ENCODE measurements at places on chromosomes 2 and 18.

DNA sequence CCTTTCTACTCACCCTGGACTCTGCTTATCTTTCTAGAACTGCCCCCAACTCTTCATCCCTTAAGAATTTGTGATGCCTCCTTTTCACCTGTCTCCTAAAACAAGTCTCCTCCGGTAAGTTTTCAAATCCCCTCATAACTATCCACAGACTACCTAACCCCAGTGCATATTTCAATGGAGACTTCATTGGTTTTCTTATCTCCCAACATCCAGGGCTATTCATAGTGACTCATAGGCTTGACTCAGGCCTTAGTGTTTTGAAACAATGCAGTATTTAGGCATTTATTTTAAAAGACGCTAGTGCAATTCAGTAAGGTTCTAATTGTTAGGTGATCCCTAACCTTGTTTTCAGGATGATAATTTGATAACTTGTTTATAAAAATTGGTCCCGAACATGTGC is 399.2 kb downstream of the CPS1 start:
- DNase-seq, result no peak

GRCh38 chr2:205702576-205702975 is 20.3 kb downstream of the NRP2 start:
- no peak for DNase-seq

- DNase-seq, result no peak
Measured at GRCh38 chr2:44748-45341, 1.5 kb downstream of the FAM110C start.

GRCh38 chr2:43269074-43269572 is 42.7 kb upstream of the ZFP36L2 start:
- no peak for DNase-seq

- no peak for DNase-seq
Measured at GRCh38 chr18:43596105-43596712, 318.9 kb upstream of the SYT4 start.

DNA sequence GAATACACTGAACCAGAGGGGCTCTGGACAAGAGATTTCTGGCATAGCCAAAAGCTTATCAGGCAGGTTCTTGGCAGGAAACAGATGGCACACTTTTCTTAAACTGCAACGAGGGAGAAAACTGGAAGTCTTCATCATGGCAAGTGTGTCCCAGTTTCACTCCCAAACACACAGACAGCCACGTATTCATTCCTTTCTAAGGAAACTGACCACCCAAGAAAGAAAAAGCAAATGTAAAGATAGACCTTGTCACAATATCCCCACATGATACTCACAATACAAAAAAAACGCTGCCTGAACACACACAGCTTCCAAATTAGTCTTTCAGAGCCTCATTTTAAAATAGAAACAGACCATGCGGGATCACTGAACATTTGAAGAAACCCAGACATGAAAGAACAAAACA is 40.6 kb upstream of the RTTN start:
- no peak for DNase-seq

GRCh38 chr2:238104226-238104690 is 4.1 kb downstream of the ESPNL start:
- no peak for DNase-seq

DNA sequence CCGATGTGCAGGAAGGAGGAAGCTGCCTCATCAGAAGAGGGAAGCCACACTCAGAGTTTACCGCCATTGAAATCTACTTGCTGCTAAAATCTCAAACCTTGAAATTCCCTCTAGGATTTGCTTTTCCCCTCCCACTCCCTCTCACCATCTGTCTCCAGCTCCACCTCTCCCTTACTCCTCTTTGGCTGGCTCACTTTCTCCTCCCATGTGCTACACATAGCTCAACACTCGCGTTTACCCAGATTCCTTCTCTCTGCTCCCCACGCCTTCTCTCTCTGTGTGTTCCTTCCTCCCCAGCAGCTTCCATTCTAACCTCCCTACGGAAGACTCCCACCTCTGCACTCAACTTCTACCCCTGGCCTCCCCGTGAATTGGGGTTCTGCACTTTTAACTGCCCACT is 143.1 kb downstream of the DNER start:
- no peak for DNase-seq

- DNase-seq, result no peak
Measured at GRCh38 chr2:46805401-46805951, 110.1 kb downstream of the MCFD2 start.

GRCh38 chr2:161232571-161232970 is 72.3 kb downstream of the TANK start:
- no peak for DNase-seq

- DNase-seq, result no peak
Measured at GRCh38 chr2:241033336-241033987, 35.0 kb downstream of the SNED1 start.

- DNase-seq, result no peak
Measured at GRCh38 chr2:36329746-36330472, 25.7 kb upstream of the CRIM1 start.

DNA sequence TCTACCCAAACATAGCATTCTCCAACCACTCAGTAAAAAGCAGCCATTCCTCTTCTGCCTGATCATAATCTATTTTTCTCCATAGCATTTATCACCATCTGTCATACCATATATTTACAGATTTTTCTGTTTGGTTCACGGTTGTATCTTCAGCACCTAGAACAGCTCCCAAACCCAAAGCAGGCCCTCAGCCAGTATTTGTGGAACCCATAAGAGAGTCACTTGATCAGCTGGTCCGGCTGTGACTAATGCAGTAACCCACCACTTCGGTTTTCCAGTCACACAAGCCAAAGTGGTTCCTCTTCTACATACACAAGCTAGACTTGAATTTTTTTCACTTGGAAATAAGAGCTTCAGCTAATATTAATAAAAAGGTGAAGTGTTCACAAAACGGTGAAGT is 511.6 kb upstream of the CELF4 start:
- no peak for DNase-seq

GRCh38 chr2:170968205-170969003 is 39.4 kb downstream of the GORASP2 start:
- no peak for DNase-seq

DNA sequence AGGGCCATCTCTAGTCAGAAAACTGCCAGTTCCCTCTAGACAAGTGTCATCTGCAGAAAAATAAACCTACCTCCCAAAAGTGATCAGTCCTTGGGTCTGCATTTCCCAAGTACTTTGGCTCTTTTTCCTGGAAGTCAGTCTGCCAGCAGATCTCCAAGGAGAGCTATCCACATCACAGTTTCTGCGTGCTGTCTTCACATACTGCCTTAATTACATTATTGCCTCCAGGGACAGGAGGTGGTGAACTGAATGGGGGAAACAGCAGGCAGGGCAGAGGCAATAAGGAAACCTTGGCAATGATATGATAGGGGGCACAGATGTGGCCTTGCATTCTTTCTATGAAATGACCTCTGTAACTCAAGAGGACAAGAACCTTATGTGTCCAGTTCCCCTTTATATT is 105.9 kb upstream of the SIX2 start:
- DNase-seq, result no peak

DNA sequence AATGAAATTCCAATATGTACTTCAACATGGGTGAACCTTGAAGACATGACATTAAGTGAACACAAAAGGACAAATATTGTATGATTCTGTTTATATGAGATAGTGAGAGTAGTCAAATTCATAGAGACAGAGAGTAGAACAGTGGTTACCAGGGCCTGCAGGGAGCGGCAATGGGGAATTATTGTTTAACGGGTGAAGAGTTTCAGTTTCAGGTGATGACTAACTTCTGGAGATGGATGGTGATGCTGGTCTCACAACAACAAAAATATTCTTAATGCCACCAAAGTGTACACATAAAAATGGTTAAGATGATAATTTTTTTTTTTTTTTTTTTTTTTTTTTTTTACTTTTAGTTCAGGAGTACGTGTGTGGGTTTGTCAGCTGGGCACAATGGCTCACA is 109.4 kb upstream of the TMEM200C start:
- DNase-seq, result no peak

GRCh38 chr18:6056171-6056910 is 161.0 kb upstream of the TMEM200C start:
- no peak for DNase-seq

DNA sequence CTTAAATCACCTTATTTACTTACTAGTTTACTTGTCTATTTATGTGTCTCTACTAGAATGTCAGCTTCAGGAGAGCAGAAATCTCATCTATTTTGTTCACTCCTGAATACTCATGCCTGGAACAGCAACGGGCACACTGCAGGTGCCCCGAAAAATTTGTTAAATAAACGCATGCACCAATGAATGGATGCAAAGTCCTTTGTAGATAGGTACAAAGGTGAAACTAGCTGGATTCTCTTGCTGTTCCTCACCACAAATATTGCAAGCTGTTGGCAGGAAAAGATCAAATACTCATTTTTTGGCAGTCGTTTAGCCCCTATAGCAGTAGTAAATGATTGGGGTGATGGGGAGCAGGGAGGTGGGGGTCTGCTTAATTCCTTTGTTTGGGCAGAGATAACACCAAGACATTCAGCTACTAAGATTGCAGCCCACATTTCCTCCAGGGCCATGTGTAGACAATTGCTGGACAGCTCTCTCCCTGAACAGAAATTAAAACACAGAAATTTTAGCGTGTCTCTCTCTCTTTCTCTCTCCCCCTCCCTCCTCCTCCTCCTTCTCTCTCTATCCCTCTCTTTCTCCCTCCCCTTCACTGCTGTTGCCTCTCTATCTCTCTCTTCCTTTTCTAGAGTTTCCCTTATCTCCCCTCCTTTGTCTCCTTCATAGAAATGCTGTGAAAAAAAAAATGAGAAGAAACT is 5.4 kb downstream of the MARCHF4 start:
- DNase-seq, result no peak

DNA sequence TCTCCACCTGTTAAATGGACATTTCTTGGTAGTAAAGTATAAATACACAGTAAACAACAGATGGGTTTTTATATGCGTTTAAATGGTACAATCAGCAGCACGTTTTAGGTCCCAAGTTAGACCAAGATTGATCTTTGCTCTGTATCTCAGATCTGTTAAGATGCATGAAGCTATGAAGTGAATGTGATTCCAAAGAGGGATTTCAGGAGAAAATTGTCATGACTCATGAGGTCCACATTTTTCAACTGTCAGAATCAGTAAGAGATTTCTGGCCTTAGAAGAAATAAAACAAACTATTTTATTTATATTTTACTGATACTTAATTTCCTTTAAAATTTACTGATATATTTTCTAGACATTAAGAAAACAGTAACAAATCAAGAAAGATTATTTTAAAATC is 142.7 kb downstream of the EML6 start:
- DNase-seq, result no peak

DNA sequence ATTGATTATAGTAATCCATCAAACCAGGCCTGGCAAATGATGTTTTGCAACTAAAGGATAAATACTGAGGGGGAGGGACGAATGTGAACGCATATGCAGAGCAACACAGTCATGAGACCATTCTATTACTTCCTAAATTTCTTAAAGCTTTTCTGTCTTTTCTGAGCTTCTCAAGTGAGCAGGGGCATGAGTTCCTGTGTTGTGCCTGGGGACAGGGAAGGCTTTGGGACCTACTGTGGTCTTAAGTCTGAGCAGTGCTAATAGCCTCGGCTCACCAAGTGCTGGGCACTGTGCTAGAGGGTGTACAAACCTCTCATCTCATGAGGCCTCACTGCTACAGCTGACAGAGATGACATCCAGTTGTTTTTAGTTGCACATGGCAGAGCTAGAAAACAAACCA is 182.4 kb downstream of the NEDD4L start:
- no peak for DNase-seq

GRCh38 chr2:36748166-36748565 is 51.7 kb downstream of the VIT start:
- no peak for DNase-seq

GRCh38 chr2:227623226-227623625 is 5.9 kb downstream of the SCYGR4 start:
- no peak for DNase-seq

- DNase-seq, result no peak
Measured at GRCh38 chr2:228283491-228284171, 102.1 kb upstream of the SPHKAP start.

DNA sequence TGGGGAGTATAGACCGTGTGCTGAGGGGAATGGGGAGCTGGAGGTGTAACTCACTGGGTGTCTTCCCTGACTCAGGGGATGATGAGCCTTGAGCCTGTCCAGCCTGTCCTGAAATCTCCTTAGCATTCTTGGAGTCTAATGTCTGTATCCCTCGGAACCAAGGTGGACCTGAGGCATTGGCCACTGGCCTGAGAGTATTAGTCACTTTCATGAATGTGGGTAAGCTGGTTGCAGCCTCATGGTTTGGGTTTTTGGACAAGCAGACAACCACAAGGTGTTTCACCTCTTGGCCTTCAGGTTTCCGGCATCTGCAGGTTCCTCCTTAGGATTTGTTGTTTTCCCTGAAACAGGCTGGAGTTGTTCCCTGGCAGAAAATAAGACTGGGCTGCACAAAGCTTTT is 63.2 kb downstream of the PRKCE start:
- DNase-seq, result no peak

GRCh38 chr18:61856678-61857077 is 36.1 kb downstream of the RNF152 start:
- no peak for DNase-seq

GRCh38 chr18:22564036-22564435 is 146.3 kb upstream of the CTAGE1 start:
- no peak for DNase-seq

- DNase-seq, result no peak
Measured at GRCh38 chr2:128306081-128306930, 12.4 kb downstream of the HS6ST1 start.

- peak; percentile 18 for DNase-seq
Measured at GRCh38 chr18:13530879-13531387, 195.4 kb downstream of the FAM210A start.

DNA sequence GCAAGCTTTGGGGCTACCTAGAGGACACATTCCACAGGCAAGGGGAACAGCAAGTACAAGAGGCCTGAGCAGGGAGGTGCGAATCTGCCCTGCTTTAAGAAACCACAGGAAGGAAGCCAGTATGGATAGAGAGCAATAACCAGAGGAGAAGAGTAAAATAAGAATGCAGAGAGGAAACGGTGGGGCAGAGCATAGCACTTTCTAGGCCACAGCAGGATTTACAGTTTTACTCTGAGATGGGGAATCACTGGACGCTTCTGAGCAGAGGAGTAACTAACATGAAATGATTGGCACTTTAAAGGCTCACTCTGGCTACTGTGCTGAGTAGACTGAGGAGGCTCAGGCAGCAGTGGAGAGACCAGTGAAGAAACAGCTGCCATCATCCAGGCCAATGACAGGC is 23.8 kb downstream of the AAK1 start:
- no peak for DNase-seq

DNA sequence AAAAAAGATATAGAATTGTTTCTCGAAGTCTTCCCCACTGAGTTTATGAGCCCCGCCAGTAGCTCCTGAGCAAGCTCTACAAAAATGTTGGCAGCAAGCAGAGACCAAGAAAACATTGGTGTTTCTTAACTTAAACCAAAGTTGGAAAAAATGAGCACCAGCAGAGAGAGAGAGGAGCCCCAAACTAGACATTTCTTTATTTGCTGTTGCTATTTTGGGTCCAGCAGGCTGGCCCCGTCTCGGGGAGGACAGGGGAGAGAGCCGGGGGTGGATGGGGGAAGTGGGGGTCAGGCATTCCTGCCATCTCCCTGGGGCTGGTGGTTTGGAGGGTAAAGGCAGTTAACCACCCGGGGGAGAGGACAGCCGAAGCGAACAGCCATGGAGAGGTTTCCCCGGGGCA is 113.0 kb downstream of the DYSF start:
- no peak for DNase-seq

- no peak for DNase-seq
Measured at GRCh38 chr18:31563778-31564177, 27.9 kb upstream of the TTR start.

- DNase-seq, result no peak
Measured at GRCh38 chr2:64637000-64637635, 16.6 kb downstream of the SERTAD2 start.

- no peak for DNase-seq
Measured at GRCh38 chr2:96955762-96956161, 30.6 kb downstream of the FAM178B start.

- no peak for DNase-seq
Measured at GRCh38 chr2:201093573-201093972, 21.8 kb downstream of the NDUFB3 start.

Measured in activated naive CD4-positive, alpha-beta T cell treated with anti-CD3 and anti-CD28 coated beads, Interleukin-2, amount 50 U/mL, for 16 hours (primary cell).